ENCODE measurements at places on chromosomes 2 and 18. TPM values are rescaled to one million over a fixed set of nuclear protein-coding genes. Genes with fewer than 3 reads are reported as not detected.
A peak's percentile ranks its signal among the peaks of the same experiment; 100 is the strongest.

- no peak for DNase-seq
These were observed 32.7 kb downstream of the ARHGAP25 start for GRCh38 chr2:68767031-68767961.

DNA sequence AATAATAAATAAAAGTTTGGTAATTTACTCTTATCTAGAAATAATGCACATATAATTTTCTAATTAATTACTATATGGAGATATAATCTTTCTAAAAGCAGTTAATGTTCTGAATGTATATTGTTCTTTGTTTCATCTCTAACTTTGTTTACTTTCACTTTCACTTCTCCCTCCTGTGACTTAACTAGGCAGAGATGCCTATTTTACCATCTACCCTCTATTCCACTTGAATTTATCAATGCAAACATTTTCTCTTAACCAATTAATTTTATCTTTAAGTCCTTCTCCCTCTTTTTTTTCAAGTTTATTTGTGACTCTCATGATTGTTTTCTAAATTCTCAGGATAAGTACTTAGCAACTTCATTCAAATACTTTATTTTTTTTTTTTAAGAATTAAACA is 55.1 kb upstream of the IL1RL1 start:
- no peak for DNase-seq

GRCh38 chr2:147488472-147488871 is 356.4 kb upstream of the ACVR2A start:
- no peak for DNase-seq

- peak; percentile 93 for DNase-seq
These were observed 174.0 kb upstream of the MYCN start for GRCh38 chr2:15766303-15766861.

DNA sequence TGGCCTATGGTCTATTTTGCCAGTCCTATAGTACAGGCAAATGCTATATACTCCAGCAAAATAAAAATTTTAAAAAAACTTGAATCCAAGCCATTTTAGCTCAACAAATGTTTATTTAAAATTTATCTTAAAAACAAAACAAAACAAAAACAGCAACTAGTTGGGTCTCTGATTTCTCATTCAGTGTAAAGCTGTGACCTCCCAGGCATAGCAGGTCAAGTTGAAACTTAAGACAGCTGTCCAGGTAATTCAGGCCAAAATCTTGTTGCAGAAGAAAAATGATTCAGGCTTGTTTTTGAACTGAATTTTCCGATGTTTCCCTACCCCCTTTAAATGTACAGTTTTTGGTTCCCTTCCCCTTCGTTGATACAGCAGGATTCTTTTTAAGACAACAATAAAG is 58.5 kb downstream of the CABLES1 start:
- no peak for DNase-seq

Gene SP3
- 108 TPM for total RNA-seq

All from Caco-2 (cell line).